ENCODE measurements at places on chromosomes 16 and 17.

- no peak for DNase-seq
Observed at GRCh38 chr17:33766721-33767120, 473.6 kb upstream of the ASIC2 start.

DNA sequence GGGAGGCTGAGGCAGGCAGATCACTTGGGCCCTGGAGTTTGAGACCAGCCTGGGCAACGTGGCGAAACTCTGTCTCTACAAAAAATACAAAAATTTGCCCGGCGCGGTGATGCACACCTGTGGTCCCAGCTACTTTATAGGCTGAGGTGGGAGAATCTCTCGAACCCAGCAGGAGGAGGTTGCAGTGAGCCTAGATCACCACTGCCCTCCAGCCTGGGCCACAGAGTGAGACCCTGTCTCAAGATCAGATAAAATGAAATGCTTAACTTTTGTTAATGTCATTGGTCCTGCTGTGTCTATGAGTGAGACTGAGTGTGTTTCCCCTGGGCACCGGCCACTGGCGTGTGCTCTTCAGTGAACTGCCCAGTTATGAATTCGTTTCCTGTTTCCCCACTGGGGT is 10.5 kb downstream of the FAM234A start:
- no peak for DNase-seq

DNA sequence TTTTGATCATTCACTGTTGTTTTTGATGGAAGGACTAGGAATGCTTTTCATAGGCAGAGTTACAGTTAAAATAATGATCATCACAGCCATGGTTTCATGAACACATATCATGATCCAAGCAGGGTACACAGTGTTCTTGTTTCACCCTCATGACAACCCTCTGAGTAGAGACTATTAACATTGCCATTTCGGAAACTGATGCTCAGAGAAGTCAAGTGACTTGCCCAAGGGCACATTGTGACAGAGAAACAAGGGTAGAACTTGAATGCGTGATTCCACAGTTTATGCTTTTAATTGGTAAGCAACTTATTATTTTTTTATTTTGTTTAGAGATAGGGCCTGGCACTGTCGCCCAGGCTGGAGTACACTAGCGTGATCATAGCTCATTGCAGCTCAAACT is 202.3 kb downstream of the KATNIP start:
- no peak for DNase-seq

DNA sequence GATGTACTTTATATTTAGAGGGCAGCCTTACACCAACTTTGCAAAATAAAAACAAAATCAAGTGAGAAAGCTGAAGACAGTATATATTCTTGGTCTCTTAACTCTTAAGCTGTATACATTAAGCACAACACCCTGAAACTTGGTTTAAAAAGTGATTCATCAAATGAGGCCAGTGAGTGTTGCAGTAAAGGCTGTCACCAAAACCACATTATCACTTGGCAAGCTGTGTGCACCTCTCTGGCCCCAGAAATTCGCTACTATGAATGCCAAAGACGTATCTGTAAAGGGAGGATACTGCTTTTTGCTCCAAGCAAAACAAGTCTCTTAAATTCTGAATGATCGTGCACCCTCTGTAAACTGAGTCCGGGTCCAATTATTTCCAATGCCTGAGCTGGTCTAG is 163.9 kb downstream of the ZFHX3 start:
- peak; percentile 67 for DNase-seq

DNA sequence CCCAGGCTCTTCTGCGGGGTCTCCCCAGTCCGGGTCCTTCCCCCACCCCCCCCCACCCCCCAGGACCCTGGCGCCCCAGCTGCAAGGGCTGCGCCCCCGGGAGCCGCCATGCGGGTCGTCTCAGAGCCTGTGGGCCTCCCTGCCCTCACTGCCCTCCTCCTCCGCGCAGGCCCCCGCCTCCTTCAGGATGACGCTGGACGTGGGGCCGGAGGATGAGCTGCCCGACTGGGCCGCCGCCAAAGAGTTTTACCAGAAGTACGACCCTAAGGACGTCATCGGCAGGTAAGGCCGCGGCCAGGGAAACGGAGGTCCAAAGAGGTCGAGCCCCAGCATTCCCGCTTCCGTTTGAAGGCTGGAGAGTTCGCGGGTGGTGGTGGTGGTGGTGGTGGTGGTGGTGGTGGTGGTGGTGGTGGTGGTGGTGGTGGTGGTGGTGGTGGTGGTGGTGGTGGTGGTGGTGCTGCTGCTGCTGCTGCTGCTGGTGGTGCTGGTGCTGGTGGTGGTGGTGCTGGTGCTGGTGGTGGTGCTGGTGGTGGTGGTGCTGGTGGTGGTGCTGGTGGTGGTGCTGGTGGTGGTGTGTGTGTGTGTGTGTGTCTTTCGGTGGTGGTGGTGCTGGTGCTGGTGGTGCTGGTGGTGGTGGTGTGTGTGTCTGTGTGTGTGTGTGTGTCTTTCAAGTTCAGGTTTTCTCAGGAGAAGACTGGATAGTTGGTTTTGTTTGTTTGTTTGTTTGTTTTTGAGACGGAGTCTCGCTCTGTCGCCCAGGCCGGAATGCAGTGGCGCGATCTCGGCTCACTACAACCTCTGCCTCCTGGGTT is 615 bp downstream of the PHKG2 start:
- peak; percentile 60 for DNase-seq

DNA sequence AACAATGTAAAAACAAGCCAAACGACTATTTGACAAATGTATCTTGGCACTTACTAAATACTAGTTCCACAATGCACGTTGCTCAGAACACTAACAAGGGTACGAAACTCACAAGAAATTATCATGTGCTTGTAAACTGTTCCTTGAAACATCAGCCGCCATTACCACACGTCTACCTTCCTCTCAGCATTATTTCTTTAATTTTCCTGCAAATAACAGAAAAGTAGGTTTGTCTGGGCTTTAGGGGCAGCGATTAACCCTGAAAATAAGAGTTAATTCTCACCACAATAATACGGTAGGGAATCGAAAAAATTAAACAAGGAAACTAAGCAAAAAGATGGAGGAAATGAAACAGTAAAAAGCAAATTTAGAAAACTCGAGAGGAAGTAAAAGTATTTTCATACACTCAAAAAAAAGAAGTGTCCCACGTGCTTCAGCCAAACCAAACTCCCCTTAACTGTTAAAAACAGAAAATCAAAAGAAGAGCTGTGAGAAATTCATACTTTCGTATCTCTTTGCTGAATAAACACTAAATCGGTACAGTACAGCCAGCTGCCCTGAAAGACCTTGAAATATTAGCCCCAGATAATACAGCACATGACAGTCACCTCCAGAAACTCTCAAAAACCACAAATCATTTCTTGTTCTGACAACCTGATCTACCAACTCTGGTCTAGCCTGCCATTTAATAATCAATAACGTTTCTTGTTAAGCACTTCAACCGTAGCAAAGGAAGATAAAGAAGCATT is 1.2 kb downstream of the ARHGAP17 start:
- DNase-seq: no peak

GRCh38 chr17:82320956-82321927 is 3.8 kb upstream of the CD7 start:
- DNase-seq: no peak

DNA sequence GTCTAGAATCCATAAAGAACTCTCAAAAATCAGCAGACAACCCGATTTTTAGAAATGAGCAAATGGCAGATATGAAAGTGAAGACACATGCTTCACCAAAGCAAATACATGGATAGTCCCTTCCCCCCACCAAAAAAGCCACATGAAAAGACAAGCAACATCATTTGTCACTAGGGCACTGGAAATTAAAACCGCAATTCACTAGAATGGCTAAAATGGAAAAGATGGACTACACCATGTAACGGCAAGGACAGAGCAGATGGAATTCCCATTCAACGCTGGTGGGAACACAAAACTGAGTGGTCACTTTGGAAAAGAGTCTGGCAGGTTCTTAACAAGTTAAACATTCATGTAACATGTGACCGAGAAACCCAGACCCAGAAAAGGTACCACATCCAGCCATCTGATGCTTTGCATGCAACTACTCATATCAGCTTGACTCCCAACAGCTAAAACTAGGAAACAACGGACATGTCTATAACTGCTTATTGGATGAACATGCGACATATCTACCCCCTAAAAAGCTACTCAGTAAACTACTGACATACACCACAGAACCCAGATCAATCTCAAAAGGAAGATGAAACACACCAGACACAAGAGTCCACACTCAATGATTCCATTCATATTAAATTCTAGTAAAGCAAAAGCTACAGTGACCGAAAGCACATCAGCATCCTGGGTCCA is 132.6 kb downstream of the ZNF778 start:
- DNase-seq: no peak

DNA sequence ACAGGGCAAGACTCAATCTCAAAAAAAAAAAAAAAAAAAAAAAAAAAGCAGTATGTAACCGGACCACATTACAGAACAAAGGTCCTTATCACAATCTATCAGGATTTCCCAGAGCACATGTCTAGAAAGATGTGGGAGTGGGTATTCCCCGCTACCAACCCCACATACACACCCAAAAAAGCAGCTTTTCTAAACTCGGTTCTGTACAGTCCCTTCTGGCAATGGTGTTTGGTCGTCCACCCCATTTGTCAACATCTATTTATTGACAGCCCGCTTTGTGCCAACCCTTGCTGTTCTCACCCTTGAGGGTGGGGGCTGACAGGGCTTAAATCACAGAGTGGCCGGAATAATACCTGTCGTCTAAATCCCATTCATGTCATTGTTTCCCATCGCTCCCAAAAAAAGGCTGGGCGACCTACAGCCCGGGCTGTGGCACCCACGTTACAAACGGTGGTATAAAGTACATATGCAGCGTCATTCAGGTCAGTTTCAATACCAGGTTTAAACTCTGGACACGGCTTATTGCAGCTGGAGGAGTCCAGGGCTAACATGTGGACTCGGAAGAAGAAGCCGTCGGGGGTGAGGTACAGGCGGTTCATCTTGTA is 3.6 kb downstream of the C17orf58 start:
- peak; percentile 53 for DNase-seq

- no peak for DNase-seq
Observed at GRCh38 chr17:156094-156621, 18.8 kb downstream of the SCGB1C2 start.

GRCh38 chr17:16991349-16992009 is 19.6 kb upstream of the TNFRSF13B start:
- peak; percentile 70 for DNase-seq

- DNase-seq: no peak
Observed at GRCh38 chr16:79162977-79163376, 437.6 kb downstream of the MAF start.

GRCh38 chr17:75173526-75173925 is 9.2 kb downstream of the SUMO2 start:
- no peak for DNase-seq

DNA sequence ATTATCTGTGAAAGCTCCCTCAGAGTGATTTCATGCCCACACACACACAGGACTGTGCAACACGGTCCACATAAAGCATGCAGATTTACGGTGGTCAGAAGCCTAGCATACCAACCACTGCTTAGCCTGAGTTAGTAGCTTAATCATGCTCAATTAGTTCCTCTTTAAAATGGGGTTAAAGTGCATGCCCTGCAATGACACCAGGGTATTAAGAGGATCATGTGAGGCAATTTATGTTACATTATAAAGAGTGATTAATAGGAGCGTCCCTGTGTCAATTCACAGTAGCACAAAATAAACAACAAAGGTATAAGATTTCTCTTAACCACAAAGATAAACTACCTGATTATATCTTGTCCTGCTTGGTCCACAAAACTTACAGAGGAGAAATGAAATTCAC is 39.8 kb downstream of the C17orf67 start:
- DNase-seq: no peak

DNA sequence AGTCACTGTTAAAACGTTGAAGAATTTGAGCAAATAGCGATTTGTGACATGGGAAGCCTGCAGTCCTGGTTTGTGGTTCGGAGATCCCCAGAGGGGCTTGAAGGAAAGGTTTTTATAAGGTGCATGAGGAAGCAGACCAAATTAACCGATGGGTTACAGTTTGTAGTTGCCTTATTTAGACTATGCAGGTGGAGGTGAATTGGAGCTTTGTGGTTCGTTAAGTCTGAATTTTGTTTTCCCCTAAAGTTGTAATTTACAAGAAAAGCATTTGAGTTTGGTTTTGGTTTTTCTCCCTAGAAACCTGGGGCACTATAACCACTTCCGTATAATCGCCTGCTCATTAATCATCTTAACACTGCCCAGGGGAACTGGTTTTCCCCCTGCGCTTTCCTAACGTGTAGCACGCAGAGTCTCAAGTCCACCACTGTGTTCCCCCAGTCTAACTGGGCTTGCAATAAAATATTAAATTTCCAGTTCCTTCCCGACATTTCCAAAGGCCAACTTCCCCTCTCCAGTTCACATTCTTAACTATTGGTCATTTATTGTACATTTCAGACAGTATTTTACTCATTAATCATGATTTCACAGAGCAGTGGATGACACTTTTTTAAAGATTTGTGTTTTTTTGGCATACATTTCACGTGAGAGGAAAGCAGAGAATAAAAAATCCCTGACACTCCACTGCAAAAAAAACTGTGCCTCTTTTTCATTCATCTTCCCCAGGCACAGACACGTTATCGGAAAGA is 932 bp downstream of the ZNF267 start:
- DNase-seq: peak; percentile 65

GRCh38 chr17:29120433-29120832 is 59.8 kb downstream of the MYO18A start:
- no peak for DNase-seq

GRCh38 chr16:89805136-89805905 is 11.1 kb downstream of the FANCA start:
- DNase-seq: peak; percentile 52

DNA sequence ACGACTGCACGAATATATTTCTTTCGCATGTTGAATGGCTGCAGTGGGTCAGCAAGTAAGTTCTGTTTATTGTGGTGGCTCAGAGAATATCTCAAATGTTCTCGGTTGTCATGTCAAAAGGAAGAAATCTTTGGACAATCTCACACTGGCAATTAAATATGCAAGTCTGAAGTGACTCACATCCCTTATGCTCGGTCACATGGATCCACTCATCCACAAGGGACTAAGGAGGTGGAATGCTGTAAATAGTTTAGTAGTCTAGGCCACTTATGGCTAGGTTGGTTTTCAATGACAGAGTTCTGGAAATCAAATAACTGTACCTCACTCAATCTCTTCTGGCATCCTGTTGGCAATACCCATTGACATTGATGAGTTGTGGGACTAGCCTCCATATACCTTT is 33.0 kb upstream of the PMP22 start:
- DNase-seq: peak; percentile 75

DNA sequence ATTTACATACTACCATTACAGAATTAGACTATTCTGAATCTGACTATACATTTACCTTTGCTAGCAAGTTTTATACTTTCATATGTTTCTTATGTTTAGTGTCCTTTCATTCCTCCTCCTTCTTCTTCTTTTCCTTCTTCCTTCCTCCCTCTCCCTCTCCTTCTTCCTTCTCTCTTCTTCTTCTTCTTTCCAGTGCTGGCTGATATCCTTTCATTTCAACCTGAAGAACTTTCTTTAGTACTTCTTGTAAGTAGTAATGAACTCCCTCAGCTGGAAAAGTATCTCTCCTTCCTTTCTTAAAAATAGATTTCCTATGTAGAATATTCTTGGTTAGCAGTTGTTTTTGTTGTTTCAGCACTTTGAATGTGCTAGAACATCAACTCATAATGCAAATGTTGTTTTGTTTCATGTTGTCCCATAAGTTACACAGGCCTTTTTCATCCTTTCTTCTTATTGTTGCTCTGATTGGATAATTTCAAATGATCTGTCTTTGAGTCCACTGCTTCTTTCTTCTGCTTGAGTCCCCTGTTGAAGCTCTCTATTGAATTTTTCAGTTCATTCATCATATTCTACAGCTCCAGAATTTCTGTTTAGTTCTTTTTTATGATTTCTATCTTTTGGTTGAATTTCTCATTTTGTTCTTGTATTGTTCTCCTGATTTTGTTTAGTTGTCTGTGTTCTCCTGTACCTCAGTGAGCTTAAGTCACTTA is 15.1 kb upstream of the TBX4 start:
- DNase-seq: no peak
